ENCODE measurements at places on chromosomes 2 and 18. TPM values are rescaled to one million over a fixed set of nuclear protein-coding genes. Genes with fewer than 3 reads are reported as not detected.

GRCh38 chr2:127037476-127037875 lies 69.5 kb downstream of the BIN1 start:
- no peaks in the 10 kb centered on the region for H3K27me3 ChIP-seq
- no peaks in the 10 kb centered on the region for H3K36me3 ChIP-seq
- H3K4me1 ChIP-seq, result no peaks in the 10 kb centered on the region
- H3K4me3 ChIP-seq, result no peak overlapping the region
- no peak overlapping the region for H3K27ac ChIP-seq

GRCh38 chr2:30180226-30180625 lies 33.4 kb downstream of the YPEL5 start:
- H3K36me3 ChIP-seq, result no peaks in the 10 kb centered on the region
- no peak overlapping the region for H3K4me3 ChIP-seq
- peaks cover 19% of the 10 kb centered on the region for H3K4me1 ChIP-seq
- no peaks in the 10 kb centered on the region for H3K27me3 ChIP-seq
- DNase-seq, result no peak

DNA sequence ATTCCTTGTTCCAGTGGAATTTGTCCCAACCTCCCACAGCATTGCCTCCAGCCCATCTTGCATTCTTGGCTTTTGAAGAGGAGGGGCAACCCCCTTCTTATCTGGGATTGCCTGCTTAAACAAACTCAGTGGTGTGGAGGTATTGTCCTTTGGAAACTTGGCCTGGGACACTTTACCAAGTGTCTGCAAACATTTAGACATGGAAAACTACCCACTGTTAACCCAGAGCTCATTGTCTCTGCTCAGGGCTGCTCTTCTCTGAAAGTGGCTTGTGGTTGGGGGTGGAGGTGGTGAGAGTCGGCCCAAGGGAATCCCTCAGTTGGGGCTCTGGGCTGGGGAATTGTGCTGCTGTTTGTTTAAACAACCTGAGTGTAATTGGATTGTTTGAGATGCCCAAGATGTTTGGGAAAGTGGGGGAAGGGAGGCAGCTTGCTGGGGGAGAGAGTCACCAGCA lies 178.3 kb upstream of the GATA6 start:
- no peaks in the 10 kb centered on the region for H3K27me3 ChIP-seq

GPR155 gene
- total RNA-seq, result 3.6 TPM

HOXD12 gene
- not detected for total RNA-seq
